ENCODE measurements at places on chromosomes 1 and 21.
A peak's percentile ranks its signal among the peaks of the same experiment; 100 is the strongest.

- no peak for DNase-seq
These were observed 40.2 kb upstream of the PBX1 start for GRCh38 chr1:164518692-164519332.

DNA sequence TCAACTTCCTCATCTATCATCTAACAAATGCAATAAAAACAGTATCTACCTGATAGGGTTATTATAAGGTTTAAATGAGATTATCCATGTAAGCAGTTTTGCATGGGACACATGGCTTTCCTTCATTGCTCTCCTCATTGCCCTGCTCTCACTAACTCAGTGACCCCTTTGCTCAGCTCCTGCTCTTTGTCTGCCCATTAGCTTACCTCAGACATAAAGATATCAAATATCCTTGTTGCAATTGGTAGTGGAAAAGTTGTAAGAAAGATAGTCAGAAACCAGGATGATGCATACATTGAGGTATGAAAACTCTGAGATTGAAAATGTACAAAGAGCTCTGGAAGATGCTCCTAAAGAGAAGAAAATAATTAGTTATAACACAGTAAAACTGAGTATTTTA is 89.8 kb downstream of the EVI5 start:
- no peak for DNase-seq

DNA sequence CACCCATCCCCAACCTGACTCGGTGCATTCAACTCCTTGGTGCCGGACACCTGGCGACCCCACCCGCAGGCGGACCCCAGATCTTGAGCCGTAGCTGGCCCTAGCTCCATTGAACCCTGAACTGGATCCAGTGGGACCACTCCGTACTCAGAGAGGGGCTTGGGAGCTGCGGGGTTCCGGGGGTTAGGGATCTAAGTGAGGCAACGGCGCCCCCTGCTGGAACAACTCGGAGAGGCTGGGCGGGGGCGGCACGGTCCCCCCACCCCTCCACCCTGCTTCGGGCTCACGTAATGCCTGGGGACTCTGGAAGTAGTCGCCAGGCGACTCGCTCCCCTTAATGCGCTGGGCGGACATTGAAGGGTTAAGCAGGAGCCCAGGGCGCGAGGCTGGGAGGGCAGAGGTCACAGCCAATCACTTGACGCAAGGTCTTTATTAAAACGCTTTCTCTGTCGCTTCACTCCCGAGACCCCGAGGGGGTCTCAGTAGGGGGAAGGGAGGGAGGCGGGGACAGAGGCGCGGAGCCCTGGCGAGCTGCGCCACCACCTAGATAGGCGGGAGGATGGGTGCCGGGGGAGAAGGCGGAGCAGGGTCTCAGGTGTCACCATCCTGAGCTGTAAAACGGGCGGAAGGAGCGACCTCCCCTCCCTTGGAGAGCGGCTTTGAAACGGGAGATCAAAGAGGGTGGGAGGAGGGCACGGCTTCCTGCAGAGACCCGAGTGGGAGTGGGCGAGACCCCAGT is 704 bp upstream of the CRABP2 start:
- peak; percentile 68 for DNase-seq

- no peak for DNase-seq
These were observed 129.4 kb upstream of the EDN2 start for GRCh38 chr1:41613689-41614574.

DNA sequence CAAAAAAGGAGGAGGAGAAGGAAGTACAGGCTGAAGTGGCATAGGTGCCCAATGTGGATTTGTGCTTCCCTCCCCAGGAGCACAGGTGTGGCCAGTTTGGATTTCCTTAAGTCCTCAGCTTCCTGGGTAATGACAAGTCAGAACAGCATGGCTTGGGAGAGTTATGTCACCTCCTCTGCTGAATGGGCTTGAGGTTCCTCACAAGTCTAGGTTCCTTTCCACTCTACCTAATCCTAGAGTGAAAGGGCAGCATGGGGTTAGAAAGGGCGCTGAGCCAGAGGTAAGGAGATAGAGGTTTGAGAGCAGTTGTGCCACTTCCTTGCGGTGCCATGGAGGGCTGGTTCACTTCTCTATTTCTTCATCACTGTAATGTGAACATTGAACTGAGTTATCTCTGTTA is 35.5 kb upstream of the IL20 start:
- no peak for DNase-seq

DNA sequence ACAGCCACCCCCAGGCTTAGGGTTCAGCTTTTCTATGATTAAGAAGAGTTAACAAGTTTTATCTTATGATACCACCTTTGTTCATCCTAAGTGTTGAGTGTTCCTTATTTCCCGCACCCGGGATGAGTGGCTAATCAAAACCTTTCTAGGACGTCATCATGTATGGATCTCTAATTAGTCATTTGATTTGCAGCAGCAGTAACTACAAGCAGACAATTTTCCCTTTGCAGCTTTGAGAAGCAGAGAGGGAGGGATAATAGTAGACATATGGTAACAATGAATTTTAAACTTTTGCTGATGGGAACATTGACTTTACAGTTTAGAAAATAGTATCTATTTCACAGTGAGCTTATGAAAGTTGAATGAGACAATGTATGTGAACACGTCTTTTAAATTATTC is 30.8 kb upstream of the SLC35F3 start:
- no peak for DNase-seq

DNA sequence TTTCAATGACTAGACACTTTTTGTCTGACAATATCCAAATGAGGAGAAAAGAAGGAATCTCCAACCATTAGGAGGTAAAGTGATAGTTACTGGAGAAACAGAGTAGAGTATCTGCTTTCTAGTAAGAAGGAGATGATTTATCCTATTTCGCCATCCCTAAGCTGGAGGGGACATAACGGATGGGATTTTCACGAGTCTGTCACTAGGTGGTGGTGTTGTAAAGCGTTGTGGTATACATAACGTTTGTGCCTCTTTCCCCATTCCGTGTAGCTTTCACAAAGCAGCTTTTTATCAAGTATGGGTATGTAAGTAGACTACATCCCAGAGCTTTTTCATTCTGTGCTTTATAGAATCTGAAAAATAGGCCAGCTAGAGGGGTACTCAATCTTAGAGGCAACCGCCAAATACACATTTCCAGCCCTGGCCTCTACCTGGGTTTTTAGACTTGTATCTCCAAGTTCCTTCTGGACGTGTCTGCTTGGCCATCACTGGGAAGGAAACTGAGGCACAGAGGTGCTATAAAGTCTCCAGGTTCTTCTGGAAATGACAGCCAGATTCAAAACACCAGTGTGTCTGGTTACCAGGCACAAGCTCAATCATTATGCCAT is 33.3 kb upstream of the FAM3B start:
- DNase-seq: peak; percentile 41

DNA sequence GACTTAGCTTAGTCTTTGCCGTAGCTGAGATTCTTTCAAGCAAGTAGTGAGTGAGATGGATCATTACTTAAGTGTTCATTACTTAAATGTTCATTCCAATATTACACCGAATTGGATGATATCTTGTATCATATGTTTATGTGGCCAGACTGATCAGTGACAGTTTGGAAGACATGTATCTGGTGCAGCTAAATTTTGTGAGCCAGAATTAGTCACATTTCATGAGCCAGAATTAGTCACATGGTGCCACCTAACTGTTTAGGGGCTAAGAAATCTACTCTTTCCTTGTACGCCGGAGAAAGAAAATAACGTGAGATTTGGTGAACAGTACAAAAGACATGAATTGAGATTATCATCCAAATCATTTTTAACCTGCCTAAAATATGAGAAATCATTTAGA is 355.6 kb downstream of the USP25 start:
- DNase-seq: no peak

DNA sequence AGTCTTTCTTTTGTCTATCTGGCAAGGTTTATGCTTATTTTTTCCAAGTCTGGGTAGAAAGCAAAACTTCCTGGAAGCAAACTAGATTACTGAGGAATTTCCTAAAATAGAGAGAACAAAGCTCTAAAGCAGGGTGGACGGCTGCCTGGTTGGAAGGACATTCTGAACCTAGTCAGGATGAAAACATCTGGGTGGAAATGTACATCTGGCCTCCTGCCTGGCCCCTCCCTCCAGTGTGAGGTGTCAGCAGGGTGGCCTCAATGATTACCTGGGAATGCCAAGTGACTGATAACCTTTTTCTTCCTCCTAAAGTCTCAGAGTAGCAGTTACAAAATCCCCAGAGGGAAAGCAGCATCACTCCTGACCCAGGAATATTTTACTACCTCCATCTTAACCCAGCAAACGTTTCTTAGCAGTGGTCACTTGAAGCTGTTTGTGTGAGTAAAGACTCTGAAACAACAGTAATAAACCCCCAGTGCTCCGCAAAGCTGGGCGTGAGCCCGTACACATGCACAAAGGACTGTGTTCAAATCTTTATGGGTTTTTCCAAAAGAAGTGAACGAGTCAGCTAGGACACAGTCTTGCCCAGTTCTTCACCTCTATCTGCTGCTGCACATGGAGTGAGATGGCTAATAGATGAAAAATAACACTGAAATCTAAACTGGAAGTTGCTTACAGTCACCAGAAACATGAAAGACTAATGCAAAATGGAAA is 18.9 kb downstream of the ANGPTL7 start:
- no peak for DNase-seq

DNA sequence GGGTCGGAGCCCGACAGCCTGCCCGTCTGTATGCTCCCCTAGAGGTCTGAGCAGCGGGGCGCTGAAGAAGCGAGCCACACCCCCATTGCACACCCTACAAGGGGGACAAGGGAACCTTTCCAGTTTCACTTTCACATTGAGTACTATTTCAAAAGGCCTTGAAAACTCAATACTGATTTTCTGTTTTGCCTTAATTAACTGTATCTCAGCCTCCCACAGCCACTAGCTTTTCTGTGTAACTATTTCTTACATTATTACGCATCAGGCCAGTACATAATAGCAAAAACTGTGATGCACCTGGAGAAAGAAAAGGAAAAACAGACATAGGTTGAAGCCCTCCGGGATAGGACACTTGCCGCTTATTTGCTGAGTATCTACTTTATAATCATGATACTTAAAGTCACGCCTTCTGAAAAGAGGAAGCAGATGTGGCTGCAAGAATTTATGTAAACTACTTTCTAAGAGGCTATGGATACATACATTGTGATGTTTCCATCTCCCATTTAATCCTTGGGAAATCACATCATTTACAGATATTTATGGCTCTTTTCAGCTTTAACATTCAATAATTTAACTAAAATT is 1719.5 kb downstream of the MRPL39 start:
- DNase-seq: peak; percentile 48

GRCh38 chr1:72037745-72038343 is 244.5 kb downstream of the NEGR1 start:
- no peak for DNase-seq

DNA sequence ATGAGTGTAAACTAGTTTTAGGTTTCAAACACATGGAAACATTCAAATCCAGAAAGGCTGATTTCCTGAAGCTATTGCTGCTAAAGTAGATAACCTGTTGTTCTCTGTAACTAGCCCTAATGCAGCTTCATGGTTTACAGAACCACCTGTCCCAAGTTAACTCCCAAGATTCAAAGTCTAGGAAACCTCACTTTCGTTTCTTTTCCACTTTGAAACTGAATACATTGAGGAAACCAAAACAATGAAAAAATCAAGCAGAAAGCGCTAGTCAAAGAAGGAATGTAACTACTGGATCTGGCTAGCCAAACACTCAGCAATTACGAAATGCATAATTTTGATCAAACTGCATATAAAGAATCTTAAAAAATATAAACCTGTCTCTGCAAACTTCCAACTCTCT is 17.8 kb downstream of the SLC16A1 start:
- DNase-seq: no peak

- no peak for DNase-seq
These were observed 123.9 kb downstream of the GLIS1 start for GRCh38 chr1:53615101-53615500.

GRCh38 chr21:37653201-37653600 is 263.1 kb downstream of the KCNJ6 start:
- DNase-seq: no peak

DNA sequence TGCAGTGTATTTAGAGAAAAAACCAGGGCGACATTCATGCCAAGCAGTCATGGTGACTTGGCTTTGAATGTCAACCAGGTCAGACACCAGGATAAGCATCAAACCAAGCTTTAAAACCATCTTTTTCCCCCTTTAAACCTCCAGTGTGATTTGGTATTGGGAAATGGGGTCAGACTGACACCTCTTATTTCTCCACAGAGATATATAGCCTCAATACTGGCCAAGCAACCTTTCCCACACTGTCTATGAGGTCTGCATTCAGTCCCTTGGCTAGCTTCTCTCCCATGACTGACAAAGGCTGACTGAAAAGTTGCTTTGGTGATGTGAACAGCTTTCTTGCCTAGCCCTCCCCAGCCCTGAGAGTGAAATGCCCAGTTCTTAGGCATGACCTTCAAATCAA is 21.7 kb downstream of the GPR3 start:
- no peak for DNase-seq

GRCh38 chr1:238052496-238053266 is 162.0 kb upstream of the ZP4 start:
- DNase-seq: no peak

DNA sequence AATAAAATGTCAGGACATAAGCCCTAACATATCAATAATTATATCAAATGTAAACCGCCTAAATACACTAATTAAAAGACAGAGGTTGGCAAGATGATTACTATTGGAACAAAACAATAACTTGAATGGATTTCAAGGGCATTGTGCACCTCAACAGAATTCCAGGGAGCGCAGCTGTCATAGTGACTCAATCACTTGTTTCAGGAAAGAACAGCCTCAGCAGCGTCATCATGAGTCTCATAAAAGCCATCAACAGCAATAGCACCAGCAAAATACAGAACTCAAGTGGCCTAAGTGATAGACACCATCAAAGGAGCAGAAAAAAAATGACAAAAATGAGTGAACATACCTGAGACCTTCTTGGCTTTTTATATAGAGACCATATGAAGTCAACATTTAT is 632.7 kb upstream of the NR5A2 start:
- no peak for DNase-seq

- no peak for DNase-seq
These were observed 24.3 kb upstream of the PLEKHG5 start for GRCh38 chr1:6515771-6516170.

DNA sequence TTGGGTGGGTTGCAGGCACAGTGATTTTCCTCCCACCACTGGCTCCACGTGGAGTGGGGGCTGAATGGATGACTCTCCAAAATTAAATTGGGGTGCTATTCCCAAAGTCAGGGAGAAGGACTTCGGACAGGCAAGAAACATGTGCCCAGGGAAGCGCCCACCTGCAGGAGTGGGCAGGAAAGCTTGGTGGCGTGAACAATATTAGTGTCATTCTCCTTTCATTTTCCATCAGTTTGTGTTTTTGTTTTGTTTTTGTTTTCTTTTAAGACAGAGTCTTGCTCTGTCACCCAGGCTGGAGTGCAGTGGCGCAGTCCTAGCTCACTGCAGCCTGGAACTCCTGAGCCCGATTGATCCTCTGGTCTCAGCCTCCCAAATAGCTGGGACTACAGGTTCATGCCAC is 30.1 kb downstream of the TOMM20 start:
- DNase-seq: no peak

GRCh38 chr1:225691861-225692516 is 39.1 kb upstream of the ENAH start:
- no peak for DNase-seq

DNA sequence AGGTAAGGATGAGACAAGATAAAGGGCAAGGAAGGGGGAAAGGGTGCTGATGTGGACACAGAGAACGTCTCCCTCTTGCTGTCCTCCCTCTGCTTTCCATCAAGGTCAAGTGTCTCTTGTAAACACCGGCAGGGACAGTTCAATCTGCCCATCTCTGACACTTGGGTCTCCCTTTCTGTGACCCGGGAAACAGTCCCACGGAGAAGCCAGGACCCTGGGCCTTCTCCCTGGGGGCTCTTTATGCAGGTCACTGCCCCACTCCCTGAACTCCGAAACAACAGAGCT is 254.3 kb downstream of the LTN1 start:
- DNase-seq: no peak

Data from CD4-positive, alpha-beta memory T cell (primary cell).